Activated CD4-positive, alpha-beta memory T cell treated with anti-CD3 and anti-CD28 coated beads for 36 hours (primary cell): ENCODE measurements at places on chromosomes 2 and 18.

- H3K27ac ChIP-seq = no peak overlapping the region
- peak overlapping the region; percentile 80 for H3K4me3 ChIP-seq
- H3K36me3 ChIP-seq = peaks cover 7% of the 10 kb centered on the region
- DNase-seq = peak; percentile 25
These were observed 300 bp upstream of the STON1 start for GRCh38 chr2:48529676-48530032.

GRCh38 chr2:23323917-23324680 is 60.9 kb upstream of the KLHL29 start:
- no peaks in the 10 kb centered on the region for H3K36me3 ChIP-seq
- H3K27ac ChIP-seq = no peak overlapping the region
- H3K4me1 ChIP-seq = no peaks in the 10 kb centered on the region
- no peak overlapping the region for H3K4me3 ChIP-seq

DNA sequence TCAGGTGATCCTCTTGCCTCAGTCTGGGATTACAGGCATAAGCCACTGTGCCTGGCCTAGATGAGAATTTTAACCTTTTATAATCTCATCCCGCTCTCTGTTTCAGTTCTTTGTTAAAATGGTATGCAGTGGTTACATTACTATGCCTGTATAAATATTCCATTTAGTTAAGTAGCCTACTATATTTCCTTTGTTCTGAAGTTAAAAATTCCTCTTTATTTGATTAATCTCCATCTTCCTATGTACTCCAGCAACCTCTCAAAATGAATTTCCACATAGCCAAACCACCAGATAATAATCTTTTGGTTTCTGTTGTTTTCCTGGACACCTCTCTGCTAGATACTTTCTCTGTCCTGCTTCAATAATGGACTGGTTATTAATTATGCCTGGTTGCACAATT is 15.8 kb downstream of the RAB10 start:
- no peaks in the 10 kb centered on the region for H3K27me3 ChIP-seq
- no peak for DNase-seq
- H3K36me3 ChIP-seq = peaks cover 16% of the 10 kb centered on the region
- no peak overlapping the region for H3K4me3 ChIP-seq

DNA sequence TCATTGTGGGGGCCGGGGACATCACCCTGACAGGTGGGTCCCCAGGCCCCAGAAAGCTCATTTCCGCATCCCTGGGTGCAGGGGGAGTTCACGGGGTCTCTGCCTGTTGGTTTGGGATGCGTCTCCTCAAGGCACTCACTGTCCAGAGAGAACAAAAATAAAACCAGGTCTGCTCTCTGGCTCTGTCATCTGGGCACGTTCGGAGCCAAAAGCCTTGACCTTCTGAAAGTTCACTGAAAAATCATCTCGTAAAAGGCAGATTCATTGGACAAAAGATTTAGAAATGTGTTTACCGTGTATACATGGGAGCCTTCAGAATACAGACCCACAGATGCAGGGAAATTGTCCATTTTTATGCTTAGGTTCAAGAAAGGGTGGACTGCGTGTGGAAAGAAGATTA is 26.6 kb downstream of the MLPH start:
- no peak overlapping the region for H3K27ac ChIP-seq
- no peaks in the 10 kb centered on the region for H3K36me3 ChIP-seq
- H3K27me3 ChIP-seq = peaks cover 3% of the 10 kb centered on the region
- no peaks in the 10 kb centered on the region for H3K4me1 ChIP-seq

GRCh38 chr18:44149706-44150105 is 531.0 kb upstream of the SETBP1 start:
- no peaks in the 10 kb centered on the region for H3K36me3 ChIP-seq
- H3K27me3 ChIP-seq = no peaks in the 10 kb centered on the region
- no peaks in the 10 kb centered on the region for H3K4me1 ChIP-seq
- DNase-seq = no peak

DNA sequence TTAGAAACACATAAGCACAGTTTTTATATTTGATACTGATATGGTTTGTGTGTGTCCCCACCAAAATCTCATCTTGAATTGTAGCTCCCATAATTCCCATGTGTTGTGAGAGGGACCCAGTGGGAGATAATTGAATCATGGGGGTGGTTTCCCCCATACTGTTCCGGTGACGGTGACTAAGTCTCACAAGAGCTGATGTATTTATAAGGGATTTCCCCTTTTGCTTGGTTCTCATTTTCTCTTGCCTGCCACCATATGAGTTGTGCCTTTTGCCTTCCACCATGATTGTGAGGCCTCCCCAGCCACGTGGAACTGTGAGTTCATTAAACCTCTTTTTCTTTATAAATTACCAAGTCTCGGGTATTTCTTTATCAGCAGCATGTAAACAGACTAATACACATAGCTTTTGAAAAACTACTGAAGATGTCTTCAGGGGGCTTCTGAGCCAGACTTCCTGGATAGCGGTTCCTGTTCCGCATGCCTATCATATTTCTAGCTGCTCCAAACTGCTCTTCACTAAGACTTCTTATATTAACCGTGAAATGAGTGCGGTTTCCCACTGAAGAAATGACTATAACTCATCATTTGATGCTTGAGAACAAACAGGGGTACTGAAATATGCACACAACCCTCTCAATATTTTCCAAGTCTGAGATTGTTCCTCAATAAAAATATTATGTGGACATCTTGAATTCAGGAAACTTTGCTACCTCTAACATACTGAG is 75.8 kb downstream of the SPHKAP start:
- H3K36me3 ChIP-seq = no peaks in the 10 kb centered on the region
- DNase-seq = no peak
- no peaks in the 10 kb centered on the region for H3K4me1 ChIP-seq
- no peak overlapping the region for H3K27ac ChIP-seq

GRCh38 chr2:238235331-238235732 is 4.5 kb downstream of the HES6 start:
- DNase-seq = no peak
- H3K27me3 ChIP-seq = peaks cover 27% of the 10 kb centered on the region
- H3K4me3 ChIP-seq = peak overlapping the region; percentile 56
